CD4-positive, alpha-beta T cell treated with Interleukin-1 beta for 1 hour (primary cell): ENCODE measurements at places on chromosomes 16 and 17.

DNA sequence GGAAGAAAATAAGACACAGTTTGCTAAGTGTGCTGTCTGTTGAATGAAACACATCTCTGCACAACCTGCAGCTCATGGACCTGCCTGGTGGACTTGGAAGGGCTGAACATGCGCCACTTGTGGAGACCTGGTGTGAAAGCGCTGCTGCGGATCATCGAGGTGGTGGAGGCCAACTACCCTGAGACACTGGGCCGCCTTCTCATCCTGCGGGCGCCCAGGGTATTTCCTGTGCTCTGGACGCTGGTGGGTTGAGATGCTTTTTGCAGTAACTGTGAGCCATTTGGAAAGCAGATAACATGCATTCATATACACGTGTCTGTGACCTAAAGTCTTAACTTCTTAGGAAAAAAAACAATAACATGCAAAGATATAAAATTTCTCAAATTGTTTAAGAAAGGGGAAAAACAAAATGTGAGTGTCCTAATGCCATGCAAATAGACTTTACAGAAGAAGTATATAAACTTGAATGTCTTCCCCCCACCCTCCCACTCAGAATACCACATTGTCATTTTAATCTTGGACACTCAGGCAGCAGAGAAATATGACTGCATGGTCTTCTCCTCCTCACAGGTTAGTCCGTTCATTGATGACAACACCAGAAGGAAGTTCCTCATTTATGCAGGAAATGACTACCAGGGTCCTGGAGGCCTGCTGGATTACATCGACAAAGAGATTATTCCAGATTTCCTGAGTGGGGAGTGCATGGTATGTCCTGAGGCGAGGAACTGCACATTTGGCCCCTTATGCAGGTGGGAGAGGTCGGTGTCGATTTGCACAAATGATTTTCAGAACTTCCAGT is 65.6 kb downstream of the SEC14L1 start:
- no peak for DNase-seq

DNA sequence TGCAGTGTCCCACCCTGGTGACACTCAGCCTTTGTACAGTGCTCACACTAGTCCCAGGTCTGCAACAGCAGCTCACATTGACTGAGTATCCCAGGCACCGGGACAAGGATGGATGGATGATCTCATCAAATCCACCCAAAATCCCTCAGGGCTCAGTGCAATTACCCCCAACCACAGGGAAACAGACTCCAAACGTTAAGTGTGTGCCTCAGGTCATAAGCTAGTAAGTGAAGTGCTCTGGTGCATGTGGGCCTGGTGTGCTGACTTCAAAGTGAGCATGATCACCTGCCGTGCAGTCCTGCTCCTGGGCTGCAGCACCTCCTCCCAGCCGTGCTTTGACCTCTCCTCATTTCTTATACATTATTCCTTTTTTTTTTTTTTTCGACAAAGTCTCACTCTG is 31.2 kb upstream of the CD300E start:
- DNase-seq = no peak

GRCh38 chr16:73069581-73070262 is 21.8 kb upstream of the ZFHX3 start:
- no peak for DNase-seq

GRCh38 chr16:49419006-49419405 is 45.4 kb downstream of the C16orf78 start:
- no peak for DNase-seq

DNA sequence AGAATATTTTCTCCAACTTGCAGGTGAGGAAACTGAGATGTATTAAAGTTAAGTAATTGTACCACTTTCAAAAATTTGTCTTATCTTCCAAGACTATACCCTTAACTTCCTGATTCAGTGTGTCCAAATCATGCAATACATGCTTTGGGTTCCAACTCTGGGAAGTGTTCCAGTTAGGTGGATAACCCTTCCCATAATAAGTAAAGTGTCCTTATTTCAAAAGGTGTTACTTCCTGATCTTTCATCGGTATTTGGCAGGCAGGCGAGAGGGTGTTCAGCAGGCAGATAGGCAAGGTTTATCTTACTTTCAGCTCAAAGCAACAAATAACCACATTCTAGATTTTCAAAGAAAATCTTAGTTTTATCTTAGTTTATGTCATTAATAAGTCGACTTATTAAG is 46.3 kb upstream of the ARHGAP44 start:
- DNase-seq = no peak

DNA sequence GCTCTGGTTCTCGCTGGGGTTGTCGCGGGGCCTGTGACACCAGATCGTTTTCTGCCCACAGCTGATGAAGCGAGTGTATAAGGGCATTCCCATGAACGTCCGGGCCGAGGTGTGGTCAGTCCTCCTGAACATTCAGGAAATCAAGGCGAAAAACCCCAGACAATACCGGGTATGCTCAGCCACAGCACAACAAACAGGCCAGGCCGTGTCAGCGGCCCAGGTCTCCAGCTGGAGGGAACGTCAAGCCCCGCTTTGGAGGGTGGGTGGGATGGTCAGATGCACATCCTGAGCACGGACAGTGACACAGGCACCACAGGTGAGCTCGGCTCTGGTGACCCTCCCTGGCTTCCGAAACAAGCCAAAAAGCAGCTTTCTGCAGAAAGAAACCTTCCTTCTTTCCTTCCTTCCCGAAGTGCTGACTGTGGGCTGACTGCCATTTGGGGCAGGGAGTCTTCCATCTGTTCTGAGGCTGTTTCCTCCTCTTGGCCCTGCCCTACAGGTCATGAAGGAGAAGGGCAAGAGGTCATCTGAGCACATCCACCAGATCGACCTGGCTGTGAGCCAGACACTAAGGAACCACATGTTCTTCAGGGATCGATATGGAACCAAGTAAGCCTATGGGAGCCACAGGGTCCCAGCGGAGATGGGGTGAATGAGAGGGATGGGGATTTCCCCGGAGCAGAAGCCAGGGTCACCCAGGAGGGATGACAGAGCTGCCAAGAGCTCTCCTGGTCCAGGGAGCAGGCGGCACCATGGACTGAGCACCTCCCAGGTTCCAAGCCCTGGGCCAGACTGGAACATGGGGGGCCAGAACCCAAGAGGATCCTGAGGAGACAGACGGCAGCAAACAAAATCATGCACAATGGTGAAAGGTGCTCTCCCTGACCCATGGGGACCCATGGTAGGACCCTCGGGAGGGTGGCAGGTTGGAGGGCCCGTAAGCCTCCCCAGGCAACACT is 79.4 kb downstream of the GOSR1 start:
- no peak for DNase-seq

DNA sequence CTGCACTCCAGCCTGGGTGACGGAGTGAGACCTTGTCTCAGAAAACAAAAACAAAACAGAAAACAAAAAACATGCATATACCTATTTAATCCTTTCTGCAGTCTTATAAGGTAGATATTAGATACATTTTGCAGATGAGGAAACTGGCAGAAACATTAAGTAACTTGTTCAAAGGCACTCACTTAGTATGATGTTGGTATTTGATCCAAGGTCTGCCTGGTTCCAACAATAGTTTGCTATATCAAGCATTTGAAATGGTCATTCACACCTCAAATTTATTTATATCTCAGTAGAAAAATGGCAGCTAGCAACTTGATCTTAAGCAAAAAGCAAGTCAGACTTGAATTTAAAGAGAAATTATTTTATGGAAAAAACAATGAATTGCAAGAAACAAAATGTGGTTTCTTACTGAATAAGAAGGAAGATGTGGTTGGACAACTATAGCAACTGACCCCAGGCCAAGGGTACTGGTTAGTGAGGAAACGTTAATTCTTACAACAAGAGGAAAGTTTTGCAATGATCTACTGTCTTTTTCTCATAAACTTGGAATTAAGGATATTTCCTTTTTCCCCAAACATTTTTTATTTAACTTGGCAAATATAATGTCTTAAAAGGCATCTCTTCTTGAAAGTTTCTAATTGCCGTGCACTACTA is 19.7 kb downstream of the DHRS7B start:
- DNase-seq = no peak

DNA sequence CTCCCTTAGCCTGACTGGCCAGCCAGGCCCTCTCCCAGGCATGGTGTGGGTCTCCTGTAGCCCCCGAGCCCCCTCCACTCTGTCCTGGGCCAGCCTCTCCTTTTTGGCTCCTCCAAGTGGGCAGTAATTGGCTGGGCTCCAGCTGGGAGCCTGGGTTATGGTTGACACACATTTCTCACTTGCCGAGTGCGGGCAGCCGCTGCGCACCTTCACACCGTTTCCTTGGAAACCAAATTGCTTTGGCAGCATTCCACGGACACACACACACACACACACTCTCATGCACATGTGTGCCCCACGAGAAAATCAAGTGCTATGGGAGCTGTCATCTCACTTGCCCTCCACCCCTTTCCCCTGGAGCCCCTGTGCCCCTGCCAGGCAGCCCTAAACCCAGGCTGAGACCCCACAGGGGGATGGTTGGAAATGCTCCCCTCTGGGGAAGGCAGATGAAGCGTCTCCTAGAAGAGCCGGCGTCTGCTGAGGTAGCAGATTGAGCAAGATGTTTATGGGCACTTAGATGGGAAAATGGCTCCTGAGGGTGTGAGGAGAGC is 402.7 kb upstream of the TNRC6C start:
- DNase-seq = no peak

- DNase-seq = no peak
These were observed 6.8 kb upstream of the ZP2 start for GRCh38 chr16:21218153-21218552.

- no peak for DNase-seq
These were observed 40.0 kb upstream of the DLX4 start for GRCh38 chr17:49928837-49929475.

GRCh38 chr16:27326738-27327585 is 13.2 kb downstream of the IL4R start:
- DNase-seq = peak; percentile 64

DNA sequence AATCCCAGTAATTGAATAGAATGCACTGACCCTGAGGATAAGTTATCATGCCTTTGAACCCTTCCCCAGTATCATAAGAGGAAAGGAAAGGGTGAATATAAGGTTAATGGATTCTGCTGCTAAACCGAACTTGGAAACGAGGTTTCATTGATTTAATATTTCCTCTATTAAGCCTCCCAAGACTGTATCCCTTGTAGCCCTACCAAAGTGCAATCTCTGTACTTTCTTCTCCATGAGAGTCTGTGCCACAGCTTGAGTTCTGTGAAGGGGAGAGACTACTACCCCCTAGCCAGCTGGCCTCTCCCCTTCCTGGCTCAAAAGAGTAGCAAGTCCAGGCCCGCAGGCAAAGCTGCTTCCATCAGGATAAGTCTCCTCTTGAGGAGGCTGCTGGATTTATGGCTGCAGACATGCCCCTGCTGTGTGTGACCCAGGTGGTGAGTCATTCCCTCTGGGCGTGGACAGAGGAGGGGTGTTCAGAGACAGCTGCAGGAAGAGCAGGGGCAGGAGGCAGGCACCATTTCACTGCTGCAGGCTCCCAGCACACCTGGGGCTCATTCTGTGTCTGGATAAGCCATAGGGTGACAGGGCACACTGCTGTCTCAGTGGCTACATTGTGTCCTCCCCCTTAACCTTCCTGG is 58.4 kb downstream of the TOM1L2 start:
- peak; percentile 9 for DNase-seq

DNA sequence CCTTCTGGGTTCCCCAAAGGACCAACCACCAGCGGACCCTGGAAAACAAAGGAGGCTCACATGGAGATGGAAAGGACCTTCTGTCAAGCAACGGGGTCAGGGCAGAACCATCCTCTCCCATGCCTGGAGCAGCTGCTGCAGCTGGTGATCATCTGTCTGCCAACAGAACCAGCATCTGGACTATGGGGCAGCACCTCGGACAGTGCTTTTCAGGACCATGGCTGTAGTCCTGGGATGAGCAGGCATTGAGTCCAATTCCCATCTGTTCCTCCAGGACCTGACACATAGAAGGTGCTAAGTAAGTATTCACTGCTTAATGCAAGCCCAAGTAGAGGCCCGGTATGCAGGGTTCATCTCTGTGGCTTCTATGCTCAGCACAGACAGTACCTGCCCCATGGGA is 304.7 kb downstream of the XYLT1 start:
- no peak for DNase-seq

DNA sequence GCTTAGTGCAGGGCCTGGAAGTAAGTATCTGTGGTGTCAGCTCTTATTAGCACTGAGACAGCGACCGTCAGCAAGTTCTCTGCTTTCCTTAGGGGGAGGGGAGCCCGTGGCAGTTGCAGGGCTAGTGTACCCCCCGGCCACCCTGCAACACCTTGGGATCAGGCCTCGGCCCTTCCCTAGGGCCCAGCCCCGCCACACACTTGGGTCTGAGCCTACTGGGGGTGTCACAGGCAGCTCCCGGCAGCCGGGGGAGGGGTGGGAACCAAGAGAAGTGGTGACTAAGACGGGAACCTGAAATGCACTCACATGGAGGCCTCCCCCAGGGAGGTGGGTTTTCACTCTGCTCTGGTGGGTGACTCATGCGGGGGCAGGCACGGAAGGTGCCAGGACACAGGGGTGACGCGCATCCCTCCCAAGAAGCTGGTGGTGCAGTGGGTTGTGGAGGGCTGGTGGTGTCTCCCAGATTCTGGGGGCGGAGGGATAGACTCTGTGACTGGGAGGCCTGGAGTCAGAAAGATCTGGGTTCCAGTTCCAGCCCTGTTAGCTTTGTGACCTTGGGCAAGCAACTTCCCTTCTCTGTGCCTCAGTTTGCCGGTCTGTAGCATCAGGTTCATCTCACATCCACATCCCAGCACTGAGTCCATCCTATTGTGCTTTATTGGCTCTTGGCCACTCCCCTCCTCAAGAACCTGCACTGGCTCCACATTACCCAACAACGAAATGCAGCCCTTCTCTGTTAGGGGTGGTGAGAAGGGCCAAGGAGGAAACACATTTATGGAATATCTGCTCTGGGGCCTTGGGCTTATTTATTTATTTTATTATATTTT is 44.5 kb downstream of the LAT start:
- DNase-seq = peak; percentile 30

- DNase-seq = no peak
These were observed 83.5 kb upstream of the PLCG2 start for GRCh38 chr16:81695321-81696165.

- DNase-seq = no peak
These were observed 602.7 kb upstream of the CDH5 start for GRCh38 chr16:65763640-65764305.

DNA sequence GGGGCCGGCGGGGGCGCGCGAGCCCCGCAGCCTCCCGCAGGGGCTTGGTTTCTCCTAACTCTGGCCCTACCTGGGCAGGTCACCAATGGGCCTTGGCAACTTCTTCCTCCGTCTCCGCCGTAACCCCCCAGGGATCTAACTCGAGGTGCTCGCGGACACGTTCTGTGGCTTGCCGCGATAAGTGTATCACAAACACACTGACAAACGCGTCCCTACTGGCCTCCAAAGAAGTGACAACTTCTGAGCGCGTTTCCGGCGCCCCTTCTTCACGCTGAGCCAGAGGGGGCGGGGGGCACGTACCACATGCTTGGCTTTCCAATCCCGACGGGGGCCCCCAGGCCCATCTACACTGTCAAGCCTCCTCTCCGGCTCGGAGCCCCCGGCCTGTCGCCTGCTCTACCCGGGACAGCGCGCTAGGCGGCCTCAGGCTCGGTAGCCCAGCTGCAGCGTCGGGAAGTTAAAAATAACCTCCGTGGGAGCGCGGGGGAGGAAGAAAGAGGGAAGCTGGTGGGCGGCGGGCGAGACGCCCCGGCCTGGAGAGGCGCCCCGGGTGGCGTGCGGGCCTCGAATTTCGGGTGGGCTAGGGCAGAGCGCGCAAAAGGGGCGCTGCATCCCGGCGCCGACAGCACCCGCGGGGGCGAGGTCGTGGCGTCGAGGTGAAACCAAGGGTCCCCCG is 725 bp upstream of the SPHK1 start:
- DNase-seq = peak; percentile 43
